ENCODE measurements at places on chromosomes 5 and 9. TPM values are rescaled to one million over a fixed set of nuclear protein-coding genes. Genes with fewer than 3 reads are reported as not detected.

DNA sequence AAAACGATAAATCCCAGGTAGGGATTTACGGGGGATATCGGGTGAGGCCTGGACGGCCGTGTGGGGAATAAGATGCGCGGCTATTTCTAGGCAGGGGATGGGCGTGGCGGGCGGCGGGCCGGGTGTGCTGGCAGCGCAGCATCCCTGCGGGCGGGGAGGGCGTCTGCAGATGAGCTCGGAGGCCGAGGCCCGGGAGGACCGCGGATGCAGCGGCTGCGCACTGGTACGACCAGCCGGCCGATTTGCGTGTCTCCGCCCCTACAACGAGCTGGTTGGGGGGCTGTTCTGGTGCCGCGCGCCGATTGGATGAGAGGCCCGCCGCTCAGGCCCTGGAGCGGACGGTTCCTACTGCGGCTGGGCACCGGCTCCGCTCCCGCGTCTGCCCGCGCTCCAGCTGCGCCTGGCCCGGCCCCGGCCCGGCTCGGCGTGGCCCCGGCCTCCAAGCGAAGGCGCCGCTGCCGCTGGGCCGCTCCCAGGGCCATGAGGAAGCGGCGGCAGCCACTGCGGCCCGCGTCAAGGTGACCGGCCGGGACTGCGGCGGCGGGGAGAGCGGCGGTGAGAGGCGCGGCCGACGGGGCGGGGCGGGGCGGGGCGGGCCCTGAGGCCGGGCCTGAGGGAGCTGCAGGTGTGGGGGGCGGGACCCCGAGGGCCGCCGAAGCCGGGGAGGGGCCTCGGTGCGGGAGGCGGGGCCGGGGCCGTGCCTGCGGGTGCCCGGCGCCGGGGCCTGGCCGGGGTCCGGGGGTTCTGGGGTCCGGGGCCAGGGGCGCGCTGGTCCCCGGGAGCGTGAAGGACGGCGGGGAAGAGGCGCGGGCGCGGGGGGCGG lies at the start of gene RALGPS1:
RALGPS1 (plus strand) TSS at position 325 of the 823 bp plus-strand sequence. CDS start 47,508 bp downstream, outside the sequence.
- H3K36me3 ChIP-seq: no peaks in the 10 kb centered on the region
- H3K4me3 ChIP-seq: peak within 1 kb of the TSS; percentile 68
- no peaks in the 10 kb centered on the region for H3K27me3 ChIP-seq
- H3K27ac ChIP-seq: peak within 1 kb of the TSS; percentile 87

- no peaks in the 10 kb centered on the region for H3K27me3 ChIP-seq
- no peaks in the 10 kb centered on the region for H3K36me3 ChIP-seq
Measured at GRCh38 chr5:13143630-13144029, 800.9 kb downstream of the DNAH5 start.

- peaks cover 27% of the 10 kb centered on the region for H3K4me1 ChIP-seq
- DNase-seq: no peak
- H3K27me3 ChIP-seq: peaks cover 37% of the 10 kb centered on the region
- H3K4me3 ChIP-seq: no peak overlapping the region
Measured at GRCh38 chr5:175654807-175655206, 3.1 kb upstream of the HRH2 start.

DNA sequence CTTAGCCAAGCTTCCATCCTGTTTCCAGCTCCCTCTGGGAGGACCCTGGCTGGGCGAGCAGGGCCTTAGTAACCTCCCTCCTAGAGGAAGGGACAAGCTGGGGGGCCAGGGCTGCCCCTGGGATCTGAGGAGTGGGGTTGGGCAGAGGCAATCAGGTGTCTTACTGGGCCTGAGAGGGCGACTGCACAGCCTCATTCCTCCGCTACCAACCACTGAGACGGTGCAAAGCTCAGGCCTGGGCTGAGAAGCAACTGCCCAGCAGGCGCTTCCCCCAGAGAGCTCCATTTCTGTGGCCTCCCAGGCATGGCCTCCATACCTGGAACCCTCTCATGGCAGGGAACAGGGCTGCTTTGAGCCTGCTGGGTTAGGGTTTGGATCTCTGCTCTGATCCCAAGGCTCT lies 18.8 kb upstream of the GFPT2 start:
- DNase-seq: no peak
- peaks cover 27% of the 10 kb centered on the region for H3K27me3 ChIP-seq
- H3K4me3 ChIP-seq: no peak overlapping the region

- no peaks in the 10 kb centered on the region for H3K4me1 ChIP-seq
- H3K4me3 ChIP-seq: no peak overlapping the region
- H3K27ac ChIP-seq: no peak overlapping the region
- H3K36me3 ChIP-seq: no peaks in the 10 kb centered on the region
Measured at GRCh38 chr9:98472216-98472615, 216.8 kb upstream of the TBC1D2 start.

DNA sequence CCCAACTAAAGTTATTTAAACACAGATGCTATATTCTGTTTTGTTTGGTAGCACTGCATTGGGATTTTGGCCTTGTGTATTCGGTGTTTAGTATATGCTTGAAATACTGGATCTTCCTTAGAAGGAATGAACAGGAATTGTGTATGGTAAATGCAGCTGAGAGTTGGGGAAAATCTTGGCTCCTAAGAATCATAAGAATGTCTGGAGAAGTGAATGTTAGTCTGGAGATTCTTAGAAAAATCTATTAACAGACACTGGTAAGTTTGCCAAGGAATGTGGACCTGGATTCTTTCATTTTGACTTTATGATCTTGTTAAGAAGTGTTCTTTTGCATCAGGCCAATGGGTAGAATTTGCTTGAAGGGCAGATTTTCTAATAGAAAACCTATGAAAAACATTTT lies 38.9 kb downstream of the SNX30 start:
- no peak overlapping the region for H3K4me3 ChIP-seq
- no peak overlapping the region for H3K27ac ChIP-seq
- no peak for DNase-seq
- peaks cover 10% of the 10 kb centered on the region for H3K4me1 ChIP-seq
- H3K36me3 ChIP-seq: no peaks in the 10 kb centered on the region

GRCh38 chr9:34554211-34555001 lies 31.6 kb upstream of the ENHO start:
- no peak overlapping the region for H3K27ac ChIP-seq
- no peak for DNase-seq
- H3K27me3 ChIP-seq: peaks cover 10% of the 10 kb centered on the region

Gene REEP2
- 6.6 TPM for total RNA-seq

Gene IRX4
- total RNA-seq: 18.6 TPM

Gene HMHB1
- total RNA-seq: not detected

Gene SPATA31C2
- not detected for total RNA-seq

Gene GHR
- total RNA-seq: 12.9 TPM
